ENCODE measurements at places on chromosomes 11 and 22.

GRCh38 chr22:31496735-31497146 is 405 bp downstream of the SFI1 start:
- peak; percentile 67 for DNase-seq

- no peak for DNase-seq
These were observed 34.1 kb upstream of the JAM3 start for GRCh38 chr11:134034496-134035381.

DNA sequence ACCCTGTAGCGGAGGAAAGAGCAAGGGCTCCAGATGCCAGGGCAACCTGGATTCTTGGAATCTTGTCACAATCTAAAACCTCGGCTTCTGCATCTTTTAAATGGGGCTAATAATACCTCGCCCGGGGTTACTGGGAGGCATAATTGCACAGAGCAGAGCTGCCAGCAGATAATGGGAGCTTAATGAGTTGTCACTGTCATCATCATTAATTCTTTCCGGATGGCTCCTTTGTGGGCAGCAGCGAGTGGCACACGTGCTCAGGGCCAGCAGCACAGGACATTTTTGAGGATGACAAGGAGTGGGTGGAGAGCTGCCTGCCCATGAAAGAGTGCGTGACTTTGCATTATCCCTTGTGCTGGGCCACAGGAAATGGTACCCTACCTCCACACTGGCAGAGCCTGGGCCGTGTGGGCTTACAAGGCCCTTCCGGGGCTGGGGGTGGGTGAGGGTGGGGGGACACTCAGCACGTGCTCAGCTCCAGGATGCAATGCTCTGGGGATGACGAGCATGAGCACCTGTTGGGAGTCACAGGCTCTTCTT is 5.7 kb downstream of the PDGFB start:
- no peak for DNase-seq

- DNase-seq: no peak
These were observed 19.9 kb upstream of the SYT13 start for GRCh38 chr11:45305874-45306623.

DNA sequence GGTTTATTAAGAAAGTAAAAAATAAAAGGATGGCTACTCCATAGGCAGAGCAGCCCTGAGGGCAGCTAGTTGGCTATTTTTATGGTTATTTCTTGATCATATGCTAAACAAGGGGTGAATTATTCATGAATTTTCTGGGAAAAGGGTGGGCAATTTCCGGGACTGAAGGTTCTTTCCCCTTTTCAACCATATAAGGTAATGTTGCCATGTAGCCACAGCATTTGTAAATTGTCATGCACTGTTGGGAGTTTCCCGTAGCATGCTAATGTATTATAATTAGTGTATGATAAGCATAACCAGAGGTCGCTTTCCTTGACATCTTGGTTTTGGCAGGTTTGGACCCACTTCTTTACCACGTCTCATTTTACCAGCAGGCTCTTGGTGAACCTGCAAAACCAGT is 610.4 kb upstream of the B3GAT1 start:
- DNase-seq: no peak
